HL-60 (cell line): ENCODE measurements at places on chromosomes 16 and 17.
A peak's percentile ranks its signal among the peaks of the same experiment; 100 is the strongest.

DNA sequence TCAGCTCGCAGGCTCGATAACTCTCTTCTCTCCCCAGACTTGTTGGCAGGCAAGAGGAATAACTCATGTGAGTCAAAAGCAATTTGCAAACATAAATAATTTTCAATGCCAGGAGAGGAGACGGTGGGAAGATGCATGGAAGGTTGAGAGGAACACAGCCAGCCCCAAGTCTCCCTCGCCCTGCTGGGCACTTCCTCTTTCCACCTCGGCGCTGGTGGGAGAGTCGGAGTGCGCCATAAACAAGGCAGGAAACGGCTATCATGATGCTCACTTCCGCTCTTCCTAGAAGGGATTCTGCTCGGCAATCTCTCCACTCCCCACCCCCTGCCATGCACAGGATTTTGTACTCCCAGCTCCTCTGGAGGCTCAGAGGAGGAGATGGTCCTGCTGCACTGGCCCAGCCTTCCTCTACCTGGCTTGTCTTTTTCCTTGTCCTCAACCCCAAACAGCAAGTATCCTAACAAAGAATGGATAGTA, 13.0 kb downstream of the CBX4 start:
- no peak for DNase-seq

- no peak for DNase-seq
Observed at GRCh38 chr17:60248618-60249289, 99.0 kb downstream of the CA4 start.

DNA sequence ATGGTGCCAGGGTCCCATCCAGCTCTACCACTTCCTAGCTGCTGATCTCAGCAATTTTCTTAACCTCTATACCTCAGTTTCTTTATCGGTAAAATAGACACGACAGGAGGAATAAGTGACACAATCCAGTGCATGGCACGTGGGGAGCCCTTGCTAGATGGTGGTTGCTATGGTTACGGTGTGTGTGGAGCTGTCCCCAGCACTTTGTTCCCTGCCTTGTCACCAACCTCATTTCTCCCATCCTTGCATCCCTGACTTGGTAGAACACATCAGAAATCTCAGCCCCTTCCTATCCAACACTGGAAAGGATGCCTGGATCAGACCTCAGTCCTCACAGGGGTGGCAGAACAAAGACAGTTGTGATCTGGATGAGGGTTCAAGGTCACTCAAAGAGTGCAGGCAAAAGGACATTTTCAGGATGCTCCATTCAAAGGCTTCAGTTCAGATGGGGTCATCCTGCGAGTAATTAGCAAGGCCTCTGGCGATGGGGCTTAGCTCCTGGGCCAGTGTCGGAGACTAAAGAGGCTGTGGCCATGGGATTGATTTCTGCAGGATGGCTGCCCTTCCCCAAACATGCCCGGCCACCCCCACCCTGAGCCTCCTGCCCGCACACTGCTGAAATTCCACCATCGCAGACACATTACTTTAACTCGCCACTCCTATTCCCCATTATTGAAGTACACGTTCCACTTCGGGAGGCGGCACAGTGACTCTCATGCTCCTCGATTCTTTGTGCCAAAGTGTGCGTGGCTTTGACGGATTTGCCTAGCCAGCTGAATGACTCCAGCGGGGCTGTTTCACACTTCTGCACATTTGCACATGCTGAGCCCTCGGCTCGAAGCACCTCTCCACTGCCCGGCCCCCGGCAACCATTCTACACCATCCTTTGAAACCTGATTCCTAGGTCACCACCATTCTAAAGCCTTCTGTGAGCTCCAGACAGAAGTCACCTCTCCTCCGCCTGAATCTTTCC, 40.3 kb downstream of the WNT3 start:
- DNase-seq = peak; percentile 7

DNA sequence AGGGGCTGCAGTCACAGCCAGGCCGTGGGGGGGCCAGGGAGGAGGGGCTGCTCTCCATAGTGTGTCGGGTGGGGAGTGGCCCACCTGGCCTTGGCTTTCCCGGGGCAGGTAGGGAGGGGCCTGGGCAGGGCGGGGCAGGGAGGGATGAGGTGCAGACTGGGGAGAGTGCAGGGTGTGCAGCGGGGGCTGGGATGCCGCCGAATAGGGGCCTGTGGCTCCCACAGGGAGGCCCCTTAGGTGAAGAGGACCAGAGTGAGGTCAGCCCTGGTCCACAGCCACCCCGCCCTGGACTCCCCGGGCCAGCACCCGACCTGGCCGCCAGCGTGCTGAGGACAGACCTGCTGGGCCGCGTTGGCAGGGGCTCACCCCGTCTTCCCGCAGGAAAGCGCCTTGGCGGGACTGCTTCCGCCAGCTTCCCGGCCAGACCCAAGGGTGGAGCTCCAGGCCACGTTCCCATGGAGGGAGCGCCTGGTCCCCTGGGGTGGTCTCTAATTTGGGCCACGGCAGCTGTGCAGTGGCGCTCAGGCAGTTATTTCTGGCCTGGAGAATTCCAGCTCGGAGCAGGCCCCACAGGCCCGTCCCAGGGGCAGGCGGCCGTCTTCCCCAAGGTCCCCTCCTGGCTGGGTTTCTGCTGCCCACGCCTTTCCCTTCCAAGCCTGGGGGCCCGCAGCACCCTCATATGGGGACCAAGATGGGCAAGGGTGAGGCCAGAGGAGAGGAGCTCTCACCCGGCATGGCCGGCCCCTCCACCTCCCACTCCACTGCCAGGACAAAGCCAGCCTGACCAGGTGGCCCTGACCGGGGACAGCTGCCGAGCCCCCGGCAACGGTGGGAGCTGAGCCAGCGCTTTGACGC, 27.9 kb downstream of the CACNA1H start:
- DNase-seq = no peak

- no peak for DNase-seq
Observed at GRCh38 chr16:84928679-84929420, 82.5 kb downstream of the ZDHHC7 start.

DNA sequence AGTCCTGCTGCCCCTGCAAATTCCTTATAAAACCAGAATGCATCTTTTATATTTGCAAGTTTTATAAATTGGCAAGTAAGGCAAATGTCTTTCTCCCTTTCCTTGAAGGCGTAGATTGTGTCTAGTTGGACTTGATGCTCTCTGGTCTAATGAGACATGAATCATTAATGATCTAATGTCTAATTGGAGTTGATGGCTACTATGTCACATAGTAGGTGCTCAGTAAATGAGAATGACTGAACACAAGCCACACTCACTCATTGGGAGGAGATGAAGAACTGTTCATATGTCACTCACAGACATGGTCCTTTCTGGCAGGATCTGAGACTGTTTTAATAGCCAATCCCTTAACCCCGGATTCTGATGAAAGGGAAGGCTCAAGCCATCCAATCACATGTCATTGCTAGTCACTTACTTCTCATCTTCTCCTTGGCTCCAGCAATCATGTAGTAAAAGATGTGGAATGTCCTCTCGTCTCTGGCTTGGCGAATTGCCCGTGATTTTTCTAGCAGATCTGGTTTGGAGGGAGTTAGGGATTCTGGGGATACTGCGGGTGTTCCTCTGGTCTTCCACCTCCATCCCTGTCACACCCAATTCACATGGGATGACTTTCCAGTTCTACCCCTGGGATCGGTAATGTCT, 81.0 kb downstream of the MYH11 start:
- DNase-seq = no peak

- DNase-seq = no peak
Observed at GRCh38 chr16:82533189-82533588, 93.6 kb upstream of the CDH13 start.

GRCh38 chr17:53719229-53719628, 103.5 kb upstream of the KIF2B start:
- DNase-seq = no peak

GRCh38 chr16:49416001-49416675, 42.5 kb downstream of the C16orf78 start:
- DNase-seq = no peak

GRCh38 chr17:14741491-14741890, 440.6 kb downstream of the HS3ST3B1 start:
- DNase-seq = no peak

DNA sequence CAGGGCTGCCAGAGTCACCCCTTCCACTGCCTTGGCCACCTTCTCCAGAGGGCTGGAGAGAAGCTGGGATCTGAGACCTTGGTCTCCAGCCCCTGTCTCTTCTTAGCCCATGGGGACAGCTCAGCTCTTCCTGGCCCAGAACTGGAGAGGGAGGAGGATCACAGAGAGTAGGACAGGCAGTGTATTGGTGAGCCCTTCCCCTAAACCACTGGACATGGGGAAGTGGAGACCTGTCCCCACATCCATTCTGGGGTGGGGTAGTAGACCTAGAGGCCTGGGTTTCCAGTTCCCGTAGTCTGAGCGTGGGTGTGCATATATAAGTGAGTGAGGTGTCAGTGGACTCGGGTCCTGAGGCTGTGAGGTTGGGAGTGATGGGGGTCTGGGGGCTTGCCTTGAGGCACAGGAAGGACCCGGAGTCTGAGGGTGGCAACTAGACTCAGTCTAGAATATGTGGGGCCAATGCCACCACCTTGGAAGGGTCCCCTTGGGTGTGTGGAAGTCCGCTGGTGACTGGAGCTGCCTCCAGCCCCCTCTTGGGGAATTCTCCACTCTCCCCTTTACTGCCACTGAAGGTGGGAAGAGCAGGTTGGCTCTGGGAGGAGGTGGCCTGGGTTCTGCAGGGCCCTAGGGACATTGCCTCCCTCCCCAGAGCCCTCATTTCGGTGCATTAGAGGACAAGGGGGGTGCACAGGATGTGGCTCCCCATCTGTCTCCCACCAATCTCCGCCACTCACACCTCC, 19.9 kb downstream of the GJD3 start:
- no peak for DNase-seq

DNA sequence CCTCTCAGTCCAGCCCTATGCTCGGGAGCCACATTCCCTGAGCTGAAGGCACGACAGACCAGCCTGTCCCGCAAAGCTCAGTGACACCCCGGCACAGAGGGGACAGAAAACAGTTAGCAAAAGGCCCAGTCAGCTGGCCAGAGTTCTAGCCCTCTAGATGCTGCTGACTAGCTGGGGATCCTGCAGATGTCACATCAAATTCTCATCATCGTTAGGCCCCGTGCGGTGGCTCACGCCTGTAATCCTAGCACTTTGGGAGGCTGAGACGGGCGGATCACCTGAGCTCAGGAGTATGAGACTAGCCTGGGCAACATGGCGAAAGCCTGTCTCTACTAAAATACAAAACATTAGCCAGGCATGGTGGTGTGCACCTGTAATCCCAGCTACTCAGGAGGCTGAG, 17.2 kb downstream of the UBE2O start:
- DNase-seq = no peak

DNA sequence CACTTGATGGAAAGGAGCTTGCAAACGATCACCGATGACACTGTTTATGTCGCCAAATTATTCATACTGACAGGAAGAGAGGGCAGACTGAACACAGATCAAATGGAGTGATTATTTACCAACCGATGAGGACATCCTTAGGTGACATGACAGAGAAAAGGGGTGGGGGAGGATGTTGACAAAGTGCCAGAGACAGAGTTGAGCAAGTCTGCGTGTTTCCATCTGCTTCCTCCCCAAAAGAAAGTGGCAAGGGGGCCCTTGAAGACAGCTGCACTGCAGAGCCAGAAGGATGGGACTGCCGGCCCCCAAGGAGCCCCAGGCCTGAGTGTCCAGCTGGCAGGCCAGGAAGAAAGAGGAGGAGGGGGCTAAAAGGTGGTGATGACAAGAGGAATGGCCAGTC, 191.0 kb upstream of the RPL38 start:
- DNase-seq = peak; percentile 63

DNA sequence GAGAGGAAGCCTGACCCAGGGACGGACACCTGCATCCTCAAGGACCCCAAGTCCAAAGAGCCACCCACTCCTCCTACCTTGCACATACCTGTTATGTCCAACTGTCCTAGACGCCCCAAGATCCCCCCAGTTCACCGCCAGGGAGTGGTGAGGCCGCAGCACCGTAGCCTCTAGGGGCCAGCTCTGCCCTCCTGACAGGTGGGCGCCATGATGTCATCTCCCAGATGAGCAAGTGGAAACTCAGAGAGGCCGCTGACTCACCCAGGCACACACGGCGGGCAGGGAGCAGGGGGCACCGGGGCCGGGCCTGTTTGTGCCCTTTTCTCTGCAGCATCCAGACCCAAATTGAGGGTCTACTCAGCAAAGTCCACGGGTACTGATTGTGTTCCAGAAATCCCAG, 4.8 kb upstream of the ZNF469 start:
- no peak for DNase-seq

DNA sequence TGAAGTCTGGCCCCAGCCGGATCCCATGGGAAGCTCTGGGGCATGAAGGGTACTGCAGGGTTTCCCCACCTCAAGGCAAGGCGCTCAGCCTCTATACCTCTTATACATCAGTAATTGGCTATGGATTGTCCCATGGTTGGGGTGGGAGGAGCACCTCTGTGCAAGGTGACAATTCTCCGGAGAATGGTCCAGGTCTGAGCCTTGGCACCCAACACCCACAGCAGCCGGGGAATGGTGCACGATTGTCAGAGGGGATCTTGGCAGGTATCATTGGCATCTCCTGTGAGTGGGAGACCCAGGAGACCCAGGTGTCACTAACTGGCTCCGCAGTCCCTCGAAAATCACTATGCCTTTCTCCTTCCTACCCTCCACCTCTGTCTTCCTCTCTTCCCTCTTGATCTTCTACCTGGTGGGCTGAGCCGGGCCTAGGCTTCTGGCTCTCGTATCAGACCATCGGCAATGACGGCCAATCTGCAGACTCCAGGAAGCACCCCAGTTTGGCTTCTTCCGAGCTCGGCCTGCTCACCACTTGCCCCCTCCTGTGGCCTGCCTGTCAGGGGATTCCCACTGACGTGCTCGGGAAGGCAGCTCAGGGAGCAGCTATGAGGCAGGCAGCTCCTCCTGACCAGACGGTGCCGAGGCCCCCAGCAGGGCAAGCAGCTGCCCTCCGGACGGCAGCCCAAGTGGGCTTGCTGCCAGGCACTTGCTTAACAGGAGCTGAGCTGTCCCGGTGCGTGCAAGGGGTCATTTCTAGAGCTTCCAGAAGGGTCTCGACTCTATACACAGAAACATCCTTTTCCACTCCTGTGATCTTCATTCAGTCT, 10.0 kb upstream of the CALB2 start:
- DNase-seq = no peak

DNA sequence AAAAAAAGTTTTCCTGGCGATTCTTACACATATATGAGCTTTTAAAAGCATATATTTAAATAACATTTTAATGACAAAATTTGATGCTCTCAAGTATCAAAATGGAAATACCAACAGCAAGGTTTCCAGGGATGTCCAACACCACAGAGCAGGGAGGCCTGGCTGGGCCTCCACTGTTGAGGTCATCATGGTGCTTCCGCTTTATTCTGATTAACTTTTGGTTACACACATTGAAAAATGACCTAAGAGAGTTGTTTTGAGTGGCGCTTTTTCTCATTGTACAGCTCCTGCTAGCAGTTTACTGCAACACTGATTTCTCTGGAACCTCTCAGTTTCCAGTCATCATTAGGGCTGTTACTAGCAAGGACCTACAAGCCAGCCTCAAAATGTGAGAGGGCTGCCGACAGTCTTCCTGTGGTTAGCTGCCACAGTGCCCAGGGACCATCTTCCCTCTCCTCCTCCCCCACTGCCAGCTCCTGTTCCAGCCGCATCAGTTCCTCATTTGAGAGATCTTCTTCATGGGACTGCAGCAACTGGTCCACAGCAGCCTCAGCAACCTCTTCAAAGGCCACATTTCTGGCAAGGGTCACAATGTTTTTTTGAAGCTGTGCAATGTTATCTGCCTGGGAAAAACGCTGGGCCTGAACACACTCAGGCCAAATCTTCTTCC, 21.3 kb downstream of the DEF8 start:
- no peak for DNase-seq
